Activated CD8-positive, alpha-beta memory T cell treated with anti-CD3 and anti-CD28 coated beads, Interleukin-2, amount 50 U/mL, for 4 hours (primary cell): ENCODE measurements at places on chromosomes 4 and X.

DNA sequence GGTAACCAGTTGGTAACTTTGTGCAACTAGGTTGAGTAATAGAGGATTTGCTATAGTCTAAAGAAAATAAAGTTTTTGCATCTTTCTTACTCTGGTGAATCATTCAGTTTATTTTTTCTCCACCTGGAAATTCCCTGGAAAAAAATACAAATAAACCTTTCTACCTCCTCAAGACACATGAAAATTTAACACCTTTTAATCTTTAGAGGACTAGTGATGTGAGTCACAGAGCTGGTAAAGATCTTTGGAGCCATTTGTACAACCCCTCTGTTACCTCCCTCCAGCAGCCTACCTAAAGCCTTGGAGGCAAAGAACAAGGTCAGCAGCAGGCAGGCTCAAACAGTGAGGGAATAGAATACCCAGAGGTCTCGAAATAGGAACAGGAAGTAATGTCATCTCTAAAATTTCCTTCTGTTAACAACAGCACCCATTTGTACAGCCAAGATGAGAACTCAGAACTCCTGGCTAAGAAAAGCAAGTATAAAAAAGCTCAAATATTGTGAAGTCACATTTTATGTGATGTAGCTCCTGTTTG, 10.2 kb upstream of the MAOB start:
- no peak for DNase-seq

- no peak for DNase-seq
These were observed 8.3 kb upstream of the CD40LG start for GRCh38 chrX:136639506-136640176.

GRCh38 chr4:110514889-110515479, 39.0 kb downstream of the ENPEP start:
- DNase-seq: no peak

DNA sequence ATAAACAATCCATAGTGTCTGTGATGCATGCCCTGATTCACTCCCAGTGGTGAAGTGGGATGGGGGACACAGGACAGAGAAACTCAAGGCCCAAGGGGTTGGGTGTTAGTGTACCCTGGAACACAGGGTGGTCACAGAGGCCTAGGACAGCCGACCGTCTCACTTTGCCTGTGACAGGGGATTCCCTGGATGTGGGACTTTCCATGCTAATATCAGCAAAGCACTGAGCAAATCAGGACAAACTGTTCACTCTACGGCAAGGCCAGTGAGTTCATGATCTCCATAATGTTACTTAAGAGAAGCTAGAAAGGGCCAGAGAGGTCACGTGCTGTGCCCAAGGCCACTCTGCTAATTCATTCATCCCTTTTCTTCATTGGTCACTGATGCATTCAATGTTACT, 158.7 kb upstream of the RBPJ start:
- no peak for DNase-seq

- DNase-seq: no peak
These were observed 329.1 kb upstream of the SMIM31 start for GRCh38 chr4:164424846-164425245.
